Spinal cord (tissue), 10 donors: ENCODE measurements at places on chromosomes 1 and 21. TPM values are rescaled to one million over a fixed set of nuclear protein-coding genes. Genes with fewer than 3 reads are reported as not detected.

MROH7 gene
- polyA plus RNA-seq, result 3.8 TPM

TENT5C gene
- 2.0 TPM for polyA plus RNA-seq

CD84 gene
- 3.3 TPM for polyA plus RNA-seq

MEX3A gene
- 39.3 TPM for polyA plus RNA-seq

TTC22 gene
- polyA plus RNA-seq, result 2.0 TPM

SEC16B gene
- 2.5 TPM for polyA plus RNA-seq

VASH2 gene
- polyA plus RNA-seq, result 24.7 TPM

TMPRSS15 gene
- 0.13 TPM for polyA plus RNA-seq

SMYD3 gene
- polyA plus RNA-seq, result 37.5 TPM

KANK4 gene
- 8.9 TPM for polyA plus RNA-seq

NOS1AP gene
- 9.3 TPM for polyA plus RNA-seq

ITLN2 gene
- 0.21 TPM for polyA plus RNA-seq

FCAMR gene
- 0.12 TPM for polyA plus RNA-seq

CELA3B gene
- 0.50 TPM for polyA plus RNA-seq

ARHGEF11 gene
- 54.8 TPM for polyA plus RNA-seq

COL9A2 gene
- polyA plus RNA-seq, result 58.1 TPM

DNAH14 gene
- 16.5 TPM for polyA plus RNA-seq

PLXNA2 gene
- polyA plus RNA-seq, result 49.5 TPM

RAVER2 gene
- 25.0 TPM for polyA plus RNA-seq

B3GALT2 gene
- 25.8 TPM for polyA plus RNA-seq

SV2A gene
- 172 TPM for polyA plus RNA-seq

ACTL8 gene
- 0.23 TPM for polyA plus RNA-seq

GREM2 gene
- 10.9 TPM for polyA plus RNA-seq

SDHB gene
- 119 TPM for polyA plus RNA-seq

NBPF4 gene
- polyA plus RNA-seq, result 0.15 TPM

MPZ gene
- 138 TPM for polyA plus RNA-seq

SLC26A9 gene
- polyA plus RNA-seq, result 0.29 TPM
